ENCODE measurements at places on chromosomes 11 and 22. TPM values are rescaled to one million over a fixed set of nuclear protein-coding genes. Genes with fewer than 3 reads are reported as not detected.

Gene OR51B2
- total RNA-seq: 0.18 TPM

Gene TTLL1
- 16.9 TPM for total RNA-seq

Gene CWC15
- 39.6 TPM for total RNA-seq

Gene B3GAT1
- 0.09 TPM for total RNA-seq

Gene PICK1
- total RNA-seq: 5.7 TPM

Gene LMO2
- 0.14 TPM for total RNA-seq
